NCI-H774 (cell line): ENCODE measurements at places on chromosomes 6 and 20.
A peak's percentile ranks its signal among the peaks of the same experiment; 100 is the strongest.

DNA sequence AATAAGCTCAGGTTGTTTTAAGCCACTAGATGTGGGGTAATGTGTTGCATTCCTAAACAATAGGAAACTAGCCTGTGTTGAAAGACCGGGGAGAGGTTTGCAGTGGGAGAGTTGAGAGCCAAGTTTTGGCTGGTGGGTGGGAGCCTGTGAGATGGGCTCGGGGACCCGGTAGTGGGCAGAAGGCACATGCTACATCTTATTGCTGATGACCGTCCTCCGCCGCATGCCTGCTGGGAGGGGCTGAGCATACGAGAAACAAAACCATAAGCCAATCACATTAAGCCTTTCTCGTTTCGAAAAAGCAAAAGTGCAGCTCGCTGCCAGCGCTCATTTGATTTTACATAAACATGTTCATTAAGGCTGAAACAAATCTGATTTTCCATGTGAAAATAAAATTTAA, 57.4 kb upstream of the MPC1 start:
- no peak for DNase-seq

DNA sequence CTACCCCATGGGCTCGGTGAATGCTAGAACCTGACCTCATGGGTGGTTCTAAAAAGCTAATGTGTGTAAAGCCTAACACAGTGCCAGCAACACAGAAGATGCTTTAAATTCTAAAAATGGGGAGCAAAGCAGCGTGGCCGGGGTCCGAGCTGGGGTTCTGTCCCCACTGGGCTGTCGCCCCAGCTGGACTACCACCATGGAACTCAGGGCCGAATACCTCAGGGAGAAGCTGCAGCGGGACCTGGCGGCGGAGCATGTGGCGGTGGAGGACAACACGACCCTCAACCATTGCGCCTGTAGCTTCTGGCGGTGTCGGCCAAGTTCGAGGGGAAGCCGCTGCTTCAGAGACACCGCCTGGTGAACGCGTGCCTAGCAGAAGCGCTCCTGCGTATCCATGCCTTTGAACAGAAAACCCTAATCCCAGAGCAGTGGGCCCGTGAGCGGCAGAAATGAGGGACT, 8.4 kb downstream of the SOX4 start:
- DNase-seq = no peak

DNA sequence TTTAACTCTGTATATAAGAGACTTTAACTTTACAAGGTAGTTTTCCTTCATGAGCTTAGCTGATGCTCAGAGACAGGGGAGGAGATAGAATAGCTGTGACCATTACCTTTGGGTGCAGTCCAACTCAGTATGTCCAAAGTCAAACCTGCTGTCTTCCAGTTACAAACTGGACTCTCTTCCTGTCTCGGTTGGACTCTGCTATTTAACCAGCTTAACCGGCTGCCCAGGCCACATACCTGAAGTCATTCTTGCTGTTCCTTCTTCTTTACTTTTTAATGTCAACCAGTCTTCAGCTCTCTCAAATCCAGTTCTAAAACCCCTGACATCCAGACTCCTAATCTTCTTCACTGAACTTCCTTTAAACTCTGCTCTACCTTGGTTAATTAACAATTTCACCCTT, 138.3 kb upstream of the TSHZ2 start:
- DNase-seq = no peak

GRCh38 chr6:116545651-116546050, at the start of gene TRAPPC3L:
Gene TRAPPC3L (minus strand): TSS chr6:116545684. CDS start chr6:116545514, 170 bp downstream.
- DNase-seq = no peak

- peak; percentile 36 for DNase-seq
Measured at GRCh38 chr20:64038565-64039292, 2.7 kb downstream of the C20orf204 start.

- DNase-seq = peak; percentile 11
Measured at GRCh38 chr6:123091091-123091895, 95.3 kb downstream of the CLVS2 start.

DNA sequence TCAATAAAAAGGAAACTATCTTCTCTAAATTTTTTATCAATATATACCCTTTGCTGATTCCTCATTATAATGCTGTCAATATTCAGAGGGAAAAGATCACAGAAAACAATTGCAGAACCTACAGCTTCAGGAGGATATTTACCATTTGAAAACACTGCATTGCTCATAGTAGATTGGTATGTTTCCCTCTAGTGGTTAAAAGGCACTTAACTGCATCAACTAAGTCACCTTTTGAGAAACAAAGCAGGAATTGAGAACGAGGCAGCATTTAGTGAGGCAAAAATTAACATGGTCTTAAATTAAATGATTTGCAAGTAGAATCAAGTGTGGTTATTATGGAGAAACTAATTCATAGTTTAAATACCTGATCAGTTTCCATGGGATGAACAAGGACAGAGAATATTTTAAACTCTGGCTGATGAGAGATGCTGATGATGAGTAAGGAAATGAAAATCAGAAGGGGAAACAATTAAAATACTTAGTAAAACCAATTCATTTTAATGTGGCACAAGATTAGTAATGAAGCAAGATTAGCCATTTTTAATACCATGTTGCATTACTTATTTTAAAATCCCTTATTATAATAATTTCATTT, 642.1 kb downstream of the EPHA7 start:
- DNase-seq = peak; percentile 81

DNA sequence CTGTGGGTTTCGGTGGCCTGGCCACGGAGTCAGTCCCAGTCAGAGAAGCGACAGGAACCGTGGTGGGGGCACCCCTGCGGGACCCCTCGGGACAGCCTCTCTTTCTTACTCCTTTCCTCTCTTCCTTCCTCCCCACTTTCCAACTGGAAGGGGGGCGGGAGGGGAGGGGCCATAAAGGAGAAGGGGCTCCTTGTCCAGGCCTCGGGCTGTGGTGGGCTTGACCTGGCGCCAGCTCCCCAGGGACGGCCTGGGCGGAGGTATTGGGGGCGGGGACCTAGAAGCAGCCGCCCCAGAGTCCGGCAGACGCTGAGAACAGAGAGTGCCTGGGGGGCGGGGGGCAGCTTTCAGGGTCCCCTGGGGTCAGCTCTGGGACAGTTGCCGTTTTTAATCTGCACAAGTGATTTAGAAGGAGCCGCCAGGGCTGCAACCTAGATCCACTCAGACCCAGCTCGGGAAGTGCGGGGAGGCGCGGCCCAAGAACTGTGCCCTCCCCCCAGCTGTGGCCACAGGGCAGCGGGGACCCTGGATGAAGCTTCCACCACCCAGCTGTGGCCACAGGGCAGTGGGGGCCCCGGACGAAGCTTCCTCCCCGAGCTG, 6.4 kb upstream of the ABHD16B start:
- DNase-seq = no peak

- no peak for DNase-seq
Measured at GRCh38 chr6:79238919-79239318, 4.4 kb upstream of the HMGN3 start.

DNA sequence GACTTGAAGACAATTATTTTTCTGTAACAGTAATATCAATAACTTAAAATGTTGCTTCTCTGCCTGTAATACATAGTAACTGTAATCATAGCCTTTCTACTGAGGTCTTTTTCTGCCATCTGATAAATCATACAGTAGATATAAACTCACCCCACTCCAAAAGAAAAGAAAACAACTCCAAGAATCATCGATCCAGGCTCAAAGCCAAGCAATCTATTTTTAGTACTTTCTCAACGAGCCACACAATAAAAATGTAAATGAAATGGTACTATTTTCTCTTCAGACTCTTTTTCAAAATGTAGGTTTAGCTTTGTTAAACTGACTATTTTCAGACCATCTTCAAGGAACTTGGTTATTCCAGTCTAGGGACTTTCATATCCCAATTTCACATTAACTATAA, 493.3 kb downstream of the ADGRB3 start:
- no peak for DNase-seq

DNA sequence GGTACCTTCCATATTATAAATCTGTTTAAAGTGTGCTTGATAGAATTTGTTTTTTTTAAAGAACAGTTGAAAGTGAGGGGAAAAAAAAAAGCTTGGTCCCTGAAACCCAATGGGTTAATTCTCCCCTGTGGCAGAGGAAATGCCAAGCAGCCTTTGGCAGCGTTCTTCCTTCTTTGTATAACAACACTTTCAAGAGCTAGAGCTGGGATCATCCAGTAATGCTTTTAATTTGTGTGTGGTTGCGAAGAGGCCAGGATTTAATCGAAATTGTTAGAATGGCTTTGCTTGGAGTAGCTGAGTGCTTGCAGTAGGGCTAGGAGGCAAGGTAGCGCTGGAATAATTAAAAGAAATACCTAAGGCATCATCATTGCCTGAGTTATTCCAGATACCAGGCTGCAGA, 692.0 kb downstream of the DHX35 start:
- no peak for DNase-seq
